Uterus (tissue), 4 donors: ENCODE measurements at places on chromosomes 1 and 21. TPM values are rescaled to one million over a fixed set of nuclear protein-coding genes. Genes with fewer than 3 reads are reported as not detected.

DNALI1 gene
- 13.9 TPM for total RNA-seq

DNA sequence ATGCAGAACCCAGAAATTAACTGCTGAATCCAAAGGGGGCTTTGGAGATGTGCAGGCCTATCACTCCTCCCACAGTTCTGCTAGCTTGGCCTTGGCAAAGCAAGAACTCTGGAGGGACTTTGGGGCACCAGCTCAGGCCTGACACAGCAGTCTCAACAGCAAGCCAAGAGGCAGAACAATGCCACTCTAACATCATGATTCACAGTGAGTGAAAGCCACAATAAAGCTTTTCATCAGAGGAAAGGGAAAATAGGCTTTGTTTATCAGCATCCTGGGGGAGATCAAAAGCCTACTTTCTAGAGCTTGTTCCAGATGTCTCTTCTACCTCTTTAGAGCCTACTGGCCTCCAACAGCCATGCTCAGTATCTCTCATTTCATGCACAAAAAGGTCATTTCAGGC is 283.4 kb downstream of the KCNH1 start:
- no peak overlapping the region for H3K4me3 ChIP-seq
- H3K27me3 ChIP-seq = no peaks in the 10 kb centered on the region
- no peaks in the 10 kb centered on the region for H3K36me3 ChIP-seq
- no peak for DNase-seq

GRCh38 chr1:168230709-168231108 is 4.9 kb downstream of the SFT2D2 start:
- H3K4me3 ChIP-seq = no peak overlapping the region

GRCh38 chr1:26203642-26204318 is 13.4 kb downstream of the CATSPER4 start:
- no peak overlapping the region for H3K4me3 ChIP-seq
- H3K36me3 ChIP-seq = no peaks in the 10 kb centered on the region
- no peak for DNase-seq
- no peak overlapping the region for H3K27ac ChIP-seq

DNA sequence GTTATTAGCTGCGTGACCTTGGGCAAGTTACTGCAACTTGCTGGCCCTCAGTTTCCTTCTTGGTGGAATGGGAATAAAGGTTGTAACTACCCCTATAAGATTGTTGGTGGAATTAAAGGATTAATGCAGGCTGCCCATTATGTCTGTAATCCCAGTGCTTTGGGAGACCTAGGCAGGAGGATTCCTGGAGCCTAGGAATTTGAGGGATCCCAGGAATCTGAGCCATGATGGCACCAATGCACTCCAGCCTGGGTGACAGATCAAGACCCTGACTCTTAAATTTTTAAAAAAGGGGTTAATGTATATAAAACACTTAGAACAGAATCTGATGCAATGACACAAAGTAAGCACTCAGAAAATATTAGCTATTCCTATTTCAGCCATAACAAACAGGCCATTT is 67.3 kb downstream of the PTGER3 start:
- H3K36me3 ChIP-seq = no peaks in the 10 kb centered on the region
- H3K27me3 ChIP-seq = no peaks in the 10 kb centered on the region
- no peak overlapping the region for H3K27ac ChIP-seq
- no peak overlapping the region for H3K4me3 ChIP-seq
- H3K4me1 ChIP-seq = no peaks in the 10 kb centered on the region

DNA sequence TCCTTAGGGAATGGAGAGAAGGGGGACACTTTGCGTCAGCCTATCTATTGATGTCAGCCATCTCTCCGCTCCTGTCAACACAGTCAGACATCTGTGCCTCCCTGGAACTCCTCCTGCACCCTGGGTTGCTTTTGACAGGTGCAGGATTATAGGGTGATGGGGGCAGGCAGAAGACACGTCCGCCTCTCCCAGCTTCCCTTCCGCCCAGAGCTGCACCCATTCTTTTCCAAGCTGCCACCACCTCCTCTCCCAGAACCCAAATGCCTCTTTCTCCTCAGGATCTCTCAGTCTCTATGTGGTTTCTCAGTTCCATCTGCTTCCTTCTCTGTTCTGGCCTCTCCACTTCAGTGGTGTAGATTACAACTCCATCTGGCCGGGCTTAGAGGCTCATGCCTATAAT is 17.1 kb upstream of the KIF1B start:
- no peak overlapping the region for H3K4me3 ChIP-seq
- no peak overlapping the region for H3K27ac ChIP-seq
- no peaks in the 10 kb centered on the region for H3K36me3 ChIP-seq
- no peaks in the 10 kb centered on the region for H3K27me3 ChIP-seq
- DNase-seq = no peak
